Esophagus squamous epithelium (tissue), 5 donors: ENCODE measurements at places on chromosomes 5 and 9.

GRCh38 chr5:122402955-122403685 is 91.1 kb downstream of the SNCAIP start:
- no peak for DNase-seq

DNA sequence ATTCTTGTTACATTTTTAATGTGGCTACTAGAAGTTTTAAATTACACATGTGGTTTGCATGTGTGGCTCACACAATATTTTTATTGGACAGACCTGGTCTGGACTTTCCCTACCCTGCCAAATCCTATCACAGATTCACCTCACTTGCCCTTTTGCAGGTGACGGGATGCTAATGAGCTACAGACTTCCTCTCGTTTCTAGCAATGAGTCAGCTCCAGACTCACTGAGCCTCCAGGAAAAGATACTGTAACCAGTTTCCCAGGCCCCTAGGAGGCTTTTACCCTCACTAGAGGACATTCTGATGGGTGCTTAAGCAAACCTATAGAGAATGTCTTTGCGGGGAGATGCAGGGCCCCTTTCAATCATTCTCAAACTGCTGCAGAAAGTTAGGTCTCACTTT is 135.4 kb downstream of the WDR41 start:
- no peak for DNase-seq

DNA sequence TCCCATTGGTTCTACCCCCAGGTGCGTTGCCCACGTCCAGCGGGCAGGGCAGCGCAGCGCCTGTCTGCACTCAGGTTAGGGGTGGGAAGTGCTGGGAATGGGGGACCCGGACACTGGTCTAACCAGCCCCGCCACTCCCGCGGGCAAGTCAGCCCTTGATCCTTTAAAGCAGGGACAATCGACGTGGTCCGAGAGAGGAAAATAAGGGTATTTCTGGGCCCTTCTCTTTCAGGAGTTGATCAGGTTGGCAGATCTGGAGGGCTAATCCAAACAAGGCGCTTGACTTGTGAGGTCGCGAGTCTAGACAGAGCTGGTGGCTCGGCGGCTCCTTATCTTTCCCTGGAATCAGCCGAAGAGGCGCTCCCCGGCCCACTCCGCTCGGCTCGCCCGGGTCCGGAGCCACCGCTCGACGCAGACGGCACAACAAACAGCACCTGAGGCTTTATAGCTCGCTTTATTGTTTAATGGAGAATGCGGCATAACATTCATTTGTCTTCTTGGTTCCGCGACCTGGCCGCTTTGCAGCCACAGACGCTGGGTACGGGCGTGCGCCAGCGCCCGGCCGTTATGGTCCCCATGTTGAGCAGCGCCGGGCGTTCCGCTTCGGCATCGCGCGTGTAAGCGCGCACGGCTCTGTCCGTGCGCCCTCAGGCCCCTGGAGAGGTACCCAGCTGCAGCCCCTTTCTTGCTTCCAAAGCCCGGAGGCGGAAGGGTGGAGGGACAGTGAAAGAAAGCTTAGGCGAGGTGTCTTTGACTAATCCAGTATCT is 15.8 kb downstream of the ISL1 start:
- no peak for DNase-seq

GRCh38 chr5:123294544-123294943 is 128.7 kb downstream of the CEP120 start:
- no peak for DNase-seq
